Hepatocyte (in vitro differentiated cells): ENCODE measurements at places on chromosomes 5 and 9. TPM values are rescaled to one million over a fixed set of nuclear protein-coding genes. Genes with fewer than 3 reads are reported as not detected.

GRCh38 chr5:160496334-160496733 lies 74.7 kb downstream of the PTTG1 start:
- no peak for DNase-seq
- no peaks in the 10 kb centered on the region for H3K27me3 ChIP-seq
- no peaks in the 10 kb centered on the region for H3K36me3 ChIP-seq
- no peak overlapping the region for H3K4me3 ChIP-seq
- no peaks in the 10 kb centered on the region for H3K4me1 ChIP-seq

GRCh38 chr5:64166201-64166959 lies 737 bp downstream of the RNF180 start:
- peaks cover 34% of the 10 kb centered on the region for H3K27me3 ChIP-seq
- H3K4me1 ChIP-seq = no peaks in the 10 kb centered on the region
- H3K4me3 ChIP-seq = peak overlapping the region; percentile 83
- peak overlapping the region; percentile 47 for H3K27ac ChIP-seq

GRCh38 chr5:123422433-123423277 lies 548 bp downstream of the CEP120 start:
- no peaks in the 10 kb centered on the region for H3K27me3 ChIP-seq
- no peaks in the 10 kb centered on the region for H3K36me3 ChIP-seq
- peak overlapping the region; percentile 72 for H3K27ac ChIP-seq
- DNase-seq = peak; percentile 20
- peak overlapping the region; percentile 74 for H3K4me3 ChIP-seq
- peaks cover 10% of the 10 kb centered on the region for H3K4me1 ChIP-seq

- H3K4me1 ChIP-seq = no peaks in the 10 kb centered on the region
- DNase-seq = no peak
- no peaks in the 10 kb centered on the region for H3K36me3 ChIP-seq
Observed at GRCh38 chr9:16715404-16715803, 155.1 kb downstream of the BNC2 start.

GRCh38 chr5:22352493-22352892 lies 500.7 kb downstream of the CDH12 start:
- H3K4me3 ChIP-seq = no peak overlapping the region
- H3K27me3 ChIP-seq = no peaks in the 10 kb centered on the region
- DNase-seq = no peak
- no peaks in the 10 kb centered on the region for H3K4me1 ChIP-seq
- H3K27ac ChIP-seq = no peak overlapping the region

GRCh38 chr9:127977884-127978647 lies 2.7 kb downstream of the EEIG1 start:
- peak overlapping the region; percentile 75 for H3K4me3 ChIP-seq
- DNase-seq = no peak
- no peaks in the 10 kb centered on the region for H3K27me3 ChIP-seq
- H3K27ac ChIP-seq = peak overlapping the region; percentile 99
- H3K36me3 ChIP-seq = no peaks in the 10 kb centered on the region
- peaks cover 67% of the 10 kb centered on the region for H3K4me1 ChIP-seq

DNA sequence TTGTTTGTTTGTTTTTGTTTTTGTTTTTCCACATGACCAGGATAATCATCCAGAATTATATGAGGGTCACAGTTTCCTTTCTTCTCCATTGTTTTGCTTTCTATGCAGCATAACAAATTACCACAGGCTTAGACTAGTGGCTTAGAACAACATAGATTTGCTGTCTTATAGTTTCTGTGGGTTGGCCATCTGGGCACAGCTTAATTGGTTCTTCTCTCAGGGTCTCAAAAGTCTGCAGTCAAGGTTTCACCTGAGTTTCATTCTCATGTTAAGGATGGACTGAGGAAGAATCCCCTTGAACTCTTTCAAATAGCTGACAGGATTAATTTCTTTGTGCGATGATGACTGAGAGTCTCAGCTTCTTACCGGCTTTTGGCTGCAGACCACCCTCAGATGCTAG lies 559.8 kb downstream of the PRDM9 start:
- no peaks in the 10 kb centered on the region for H3K27me3 ChIP-seq
- no peak for DNase-seq
- H3K27ac ChIP-seq = no peak overlapping the region
- H3K36me3 ChIP-seq = no peaks in the 10 kb centered on the region

GRCh38 chr5:3905031-3905430 lies 309.4 kb downstream of the IRX1 start:
- H3K4me3 ChIP-seq = no peak overlapping the region
- no peaks in the 10 kb centered on the region for H3K27me3 ChIP-seq
- H3K36me3 ChIP-seq = no peaks in the 10 kb centered on the region
- H3K4me1 ChIP-seq = no peaks in the 10 kb centered on the region
- no peak overlapping the region for H3K27ac ChIP-seq
- DNase-seq = no peak

GRCh38 chr9:101126556-101126955 lies 98.0 kb downstream of the PLPPR1 start:
- no peaks in the 10 kb centered on the region for H3K27me3 ChIP-seq
- no peaks in the 10 kb centered on the region for H3K4me1 ChIP-seq
- H3K27ac ChIP-seq = no peak overlapping the region
- no peak for DNase-seq

- H3K36me3 ChIP-seq = no peaks in the 10 kb centered on the region
- DNase-seq = no peak
- H3K4me3 ChIP-seq = no peak overlapping the region
- H3K4me1 ChIP-seq = no peaks in the 10 kb centered on the region
Observed at GRCh38 chr5:126383776-126384175, 39.4 kb upstream of the GRAMD2B start.

DNA sequence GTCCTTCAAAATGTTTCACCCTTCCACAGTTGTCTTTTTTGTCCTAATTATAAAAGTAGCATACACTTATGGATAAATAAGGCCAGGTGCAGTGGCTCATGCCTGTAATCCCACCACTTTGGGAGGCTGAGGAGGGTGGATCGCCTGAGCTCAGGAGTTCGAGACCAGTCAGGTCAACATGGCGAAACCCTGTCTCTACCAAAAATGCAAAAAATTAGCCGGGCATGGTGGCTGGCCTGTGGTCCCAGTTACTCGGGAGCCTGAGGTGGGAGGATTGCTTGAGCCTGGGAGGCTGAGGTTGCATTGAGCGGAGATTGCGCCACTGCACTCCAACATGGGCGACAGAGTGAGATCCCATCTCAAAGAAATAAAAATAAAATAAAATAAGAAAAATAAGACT lies 1.6 kb downstream of the C5orf52 start:
- no peak overlapping the region for H3K27ac ChIP-seq
- no peaks in the 10 kb centered on the region for H3K36me3 ChIP-seq
- peaks cover 6% of the 10 kb centered on the region for H3K4me1 ChIP-seq
- H3K4me3 ChIP-seq = no peak overlapping the region
- no peaks in the 10 kb centered on the region for H3K27me3 ChIP-seq

DNA sequence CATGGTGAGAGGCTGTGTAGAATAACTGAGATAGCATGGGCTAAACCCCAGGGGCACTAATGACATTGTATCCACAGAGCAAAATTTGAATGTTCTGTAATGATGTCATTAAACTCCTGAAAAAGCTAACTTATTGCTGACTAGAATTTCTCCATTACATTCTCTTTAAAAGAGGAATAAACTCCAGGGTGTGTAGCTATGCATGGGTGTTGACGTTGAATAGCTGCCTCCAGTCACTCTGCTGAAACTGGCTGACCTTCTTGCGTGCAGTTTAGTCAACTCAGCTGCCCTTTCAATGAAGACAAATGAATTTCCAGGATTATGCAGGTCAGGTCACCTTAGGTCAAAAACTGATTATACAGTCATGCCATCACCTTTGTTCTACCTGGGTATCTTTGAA lies 617.5 kb upstream of the WWC1 start:
- H3K4me3 ChIP-seq = no peak overlapping the region
- H3K27me3 ChIP-seq = no peaks in the 10 kb centered on the region
- H3K36me3 ChIP-seq = no peaks in the 10 kb centered on the region
- H3K27ac ChIP-seq = no peak overlapping the region

- no peaks in the 10 kb centered on the region for H3K36me3 ChIP-seq
- H3K4me3 ChIP-seq = no peak overlapping the region
- peak; percentile 71 for DNase-seq
- H3K27me3 ChIP-seq = no peaks in the 10 kb centered on the region
- peak overlapping the region; percentile 89 for H3K27ac ChIP-seq
Observed at GRCh38 chr9:120412425-120412951, 167.5 kb downstream of the CDK5RAP2 start.

DNA sequence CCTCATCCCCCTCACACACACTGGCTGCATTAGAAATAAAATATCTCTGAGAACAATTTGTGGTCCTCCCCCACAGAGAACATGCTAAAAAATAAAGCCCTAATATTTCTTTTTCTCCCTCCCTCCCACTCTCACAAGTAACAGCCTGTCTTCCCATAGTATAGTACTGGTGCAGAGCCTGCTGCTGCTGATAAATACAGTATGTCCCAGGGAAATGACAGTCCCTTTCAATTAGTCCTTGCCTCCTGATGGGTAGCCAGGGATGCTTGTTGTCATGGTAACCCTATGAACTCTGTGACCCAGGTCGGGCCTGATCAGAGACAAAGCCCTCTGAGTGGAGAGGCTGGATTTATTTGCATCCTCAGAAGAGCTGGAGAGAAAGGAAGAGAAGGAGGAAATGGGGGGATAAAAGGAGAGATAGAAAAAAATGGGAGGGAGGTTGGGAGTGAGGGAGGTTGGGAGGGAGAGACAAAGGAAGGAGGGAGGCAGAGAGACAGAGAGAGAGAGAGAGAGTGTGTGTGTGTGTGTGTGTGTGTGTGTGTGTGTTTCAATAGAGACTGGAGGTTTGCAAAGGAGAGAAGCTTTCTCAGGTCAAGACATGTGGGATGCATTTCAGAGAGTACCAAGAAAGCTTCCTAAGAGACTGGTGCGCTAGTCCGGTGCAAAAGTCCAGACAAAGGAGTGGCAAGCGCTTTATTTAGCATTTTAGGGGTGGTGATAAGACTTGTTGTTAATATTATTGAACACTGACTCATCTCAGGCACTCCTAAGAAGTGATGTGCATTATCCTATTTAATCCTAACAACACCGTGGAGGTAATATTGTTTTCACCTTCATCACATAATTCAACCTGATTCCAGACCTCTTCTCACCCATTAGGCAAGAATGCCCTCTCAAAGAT lies 260.8 kb downstream of the FAM114A2 start:
- no peaks in the 10 kb centered on the region for H3K36me3 ChIP-seq
- no peaks in the 10 kb centered on the region for H3K27me3 ChIP-seq
- DNase-seq = no peak
- H3K27ac ChIP-seq = no peak overlapping the region
- no peaks in the 10 kb centered on the region for H3K4me1 ChIP-seq

GRCh38 chr5:154896562-154897165 lies 38.2 kb downstream of the CNOT8 start:
- no peak for DNase-seq
- no peaks in the 10 kb centered on the region for H3K27me3 ChIP-seq
- no peaks in the 10 kb centered on the region for H3K36me3 ChIP-seq
- H3K4me3 ChIP-seq = no peak overlapping the region
- no peaks in the 10 kb centered on the region for H3K4me1 ChIP-seq
- H3K27ac ChIP-seq = no peak overlapping the region

GRCh38 chr9:109118808-109119438 lies 824 bp downstream of the TMEM245 start:
- peak overlapping the region; percentile 86 for H3K27ac ChIP-seq
- peak; percentile 23 for DNase-seq
- H3K4me3 ChIP-seq = peak overlapping the region; percentile 61
- H3K36me3 ChIP-seq = no peaks in the 10 kb centered on the region

DNA sequence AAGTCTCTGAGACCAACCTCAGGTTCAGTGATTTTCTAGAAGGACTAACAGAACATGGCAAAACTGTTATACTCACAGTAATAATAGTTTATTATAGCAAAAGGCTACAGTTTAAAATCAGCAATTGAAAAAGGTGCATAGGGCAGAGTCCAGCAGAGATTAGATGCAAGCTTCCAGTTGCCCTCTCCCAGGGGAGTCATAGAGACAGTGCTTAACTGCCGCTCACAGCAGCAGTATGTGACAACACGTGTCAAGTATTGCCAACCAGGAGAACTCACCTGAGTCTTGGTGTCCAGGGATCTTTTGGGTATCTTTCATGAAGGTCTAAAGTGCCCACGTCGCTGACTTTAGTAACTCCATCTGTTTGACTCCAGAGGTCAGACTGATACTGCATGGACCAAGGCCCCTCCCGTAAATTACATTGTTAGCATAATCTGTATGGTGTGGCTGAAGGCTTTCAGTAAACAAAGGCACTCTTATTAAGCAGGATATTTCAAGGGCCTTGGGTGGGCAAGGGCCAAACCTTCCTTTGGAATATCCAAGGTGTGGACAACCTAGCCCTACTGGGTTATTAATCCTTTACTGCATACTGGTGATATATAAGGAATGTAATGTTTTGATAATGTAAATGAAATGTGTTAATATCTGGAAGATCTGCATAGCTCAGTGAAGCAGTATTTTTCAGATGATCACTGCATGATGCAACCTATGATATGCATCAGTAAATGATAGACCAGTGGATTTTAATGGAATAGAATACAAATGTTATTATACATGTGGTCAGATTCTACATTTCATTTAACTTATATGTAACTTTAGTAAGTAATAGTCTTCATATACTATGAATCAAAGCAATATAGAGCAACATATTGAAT lies 44.0 kb downstream of the RASA1 start:
- H3K4me1 ChIP-seq = peaks cover 11% of the 10 kb centered on the region
- H3K27me3 ChIP-seq = no peaks in the 10 kb centered on the region
- no peaks in the 10 kb centered on the region for H3K36me3 ChIP-seq
- H3K4me3 ChIP-seq = no peak overlapping the region
- peak; percentile 61 for DNase-seq
- H3K27ac ChIP-seq = no peak overlapping the region

DNA sequence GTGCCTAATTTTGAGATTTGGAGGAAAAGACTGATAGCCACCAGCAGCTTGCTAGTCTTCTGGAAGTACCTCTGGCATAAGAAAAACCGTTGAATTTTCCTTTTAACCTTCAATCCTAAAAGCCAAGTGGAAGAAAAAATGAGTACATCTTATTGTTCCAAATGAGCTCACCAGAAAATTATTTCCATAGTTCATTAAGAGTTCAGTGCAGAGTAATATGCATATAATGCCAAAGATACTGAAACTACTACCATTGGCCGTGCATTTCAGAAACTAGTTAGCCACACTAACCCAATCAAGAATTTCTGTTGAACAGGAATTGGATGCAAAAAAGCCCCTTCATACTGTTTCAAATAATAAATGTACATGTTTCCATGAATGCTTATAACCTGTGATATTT lies 607.9 kb downstream of the KCTD16 start:
- H3K4me1 ChIP-seq = no peaks in the 10 kb centered on the region
- H3K27ac ChIP-seq = no peak overlapping the region

DNA sequence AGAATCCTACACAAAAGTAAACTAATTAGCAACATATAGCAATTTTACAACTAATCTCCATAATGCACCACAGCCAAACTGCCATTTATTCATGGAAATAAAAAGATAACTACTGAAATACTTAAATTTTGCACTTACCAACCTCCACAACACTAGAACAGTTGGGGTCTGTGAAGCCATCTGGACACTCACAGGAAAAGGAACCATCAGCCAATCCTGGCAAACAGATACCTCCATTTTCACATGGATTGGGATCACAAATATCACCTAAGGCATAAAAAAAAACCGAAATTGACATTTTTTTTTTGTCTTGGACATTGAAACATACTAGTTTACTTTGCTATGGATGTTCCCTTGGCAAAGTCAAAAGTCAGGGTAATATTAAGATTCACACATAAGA lies 130.7 kb downstream of the EDIL3 start:
- no peaks in the 10 kb centered on the region for H3K27me3 ChIP-seq
- no peak overlapping the region for H3K4me3 ChIP-seq
- H3K27ac ChIP-seq = no peak overlapping the region
- DNase-seq = no peak

CD180 gene
- 0.24 TPM in 1 of 2 replicates, not detected in the other for polyA plus RNA-seq

SARDH gene
- 7.5 and 8.1 TPM in 2 replicates for polyA plus RNA-seq

SUSD3 gene
- polyA plus RNA-seq = 13.5 and 17.3 TPM in 2 replicates

PCDHGB1 gene
- polyA plus RNA-seq = 0.57 TPM in 1 of 2 replicates, not detected in the other

SLC27A6 gene
- polyA plus RNA-seq = 3.5 and 6.0 TPM in 2 replicates

DNM1 gene
- 37.2 and 40.6 TPM in 2 replicates for polyA plus RNA-seq
